HS-27A (cell line): ENCODE measurements at places on chromosomes 2 and 18.

GRCh38 chr2:144606466-144607095, 86.7 kb upstream of the ZEB2 start:
- DNase-seq: no peak

- no peak for DNase-seq
These were observed at the start of gene ARHGAP25 for GRCh38 chr2:68734688-68735525. ARHGAP25 (plus strand) TSS chr2:68734811; CDS start chr2:68735200, 389 bp downstream.

GRCh38 chr2:119494163-119494790, 30.0 kb downstream of the SCTR start:
- DNase-seq: no peak

DNA sequence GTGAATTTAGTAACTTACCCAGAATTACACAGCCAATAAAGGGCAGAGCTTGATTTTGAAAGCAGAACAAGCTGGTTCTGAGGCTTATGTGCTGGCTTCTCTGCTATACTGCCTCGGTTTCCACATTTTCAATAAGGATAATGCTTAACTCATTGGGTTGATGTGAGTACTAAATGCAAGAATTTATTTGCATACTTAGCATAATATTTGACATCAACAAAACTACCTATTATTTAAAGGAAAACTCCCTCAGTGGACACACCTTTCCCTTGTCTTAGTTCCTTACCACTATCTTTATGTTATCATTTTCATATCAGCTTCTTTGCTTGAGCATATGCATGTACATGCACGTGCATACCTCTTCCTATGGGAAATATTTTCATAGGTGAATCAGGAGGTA, 3.0 kb upstream of the TGFA start:
- no peak for DNase-seq

DNA sequence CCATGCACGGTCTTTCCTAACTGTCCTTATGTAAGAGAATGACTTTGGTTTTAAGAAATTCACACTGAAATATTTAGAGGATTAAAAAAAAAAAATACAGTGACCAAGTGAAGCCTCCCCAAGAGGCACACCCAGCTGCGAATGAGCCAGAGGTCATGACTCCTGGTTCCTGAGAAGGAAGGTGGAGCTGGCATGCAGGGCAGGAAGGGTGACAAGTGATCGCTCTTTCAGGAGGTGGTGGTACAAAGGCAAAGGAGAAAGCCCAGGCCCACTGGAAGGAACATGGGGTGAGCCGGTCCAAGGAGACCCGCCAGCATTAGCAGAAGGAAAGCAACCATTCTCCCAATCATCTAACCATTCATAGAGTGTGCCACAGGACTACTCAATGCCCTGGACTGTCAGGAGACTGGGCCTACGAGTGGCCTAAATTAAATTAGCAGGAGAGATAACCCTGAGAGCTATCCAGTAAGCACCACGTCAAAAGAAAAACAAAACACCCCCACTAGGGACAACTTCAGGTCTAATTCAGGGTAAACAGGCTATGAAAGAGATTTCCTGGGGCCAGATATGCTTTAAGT, 7.8 kb downstream of the INO80C start:
- no peak for DNase-seq

GRCh38 chr2:2649109-2650072, 318.3 kb upstream of the MYT1L start:
- no peak for DNase-seq
